ENCODE measurements at places on chromosomes 1 and 21.

- DNase-seq, result no peak
These were observed 59.5 kb downstream of the KLHDC7A start for GRCh38 chr1:18540136-18540765.

DNA sequence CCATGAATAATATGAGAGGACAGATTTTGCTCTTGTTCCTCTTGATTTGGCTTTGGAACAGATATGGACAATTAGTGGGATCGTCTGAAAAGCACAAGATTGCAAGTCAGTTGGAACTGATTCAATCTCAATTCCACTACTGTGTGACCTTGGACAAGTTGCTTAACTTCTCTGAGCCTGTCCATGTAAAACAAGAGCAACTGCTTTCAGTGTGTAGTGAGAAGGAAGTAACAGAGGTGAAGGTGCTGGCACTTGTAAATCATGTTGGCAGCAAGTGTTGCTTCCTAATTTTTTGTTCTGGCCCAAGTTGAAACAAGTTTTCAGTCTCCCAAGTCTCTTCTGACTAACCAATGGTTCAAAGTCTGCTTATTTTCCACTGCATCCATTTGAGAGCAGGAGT is 15.3 kb downstream of the INKA2 start:
- DNase-seq, result no peak

GRCh38 chr1:181397845-181398244 is 85.5 kb upstream of the CACNA1E start:
- no peak for DNase-seq

DNA sequence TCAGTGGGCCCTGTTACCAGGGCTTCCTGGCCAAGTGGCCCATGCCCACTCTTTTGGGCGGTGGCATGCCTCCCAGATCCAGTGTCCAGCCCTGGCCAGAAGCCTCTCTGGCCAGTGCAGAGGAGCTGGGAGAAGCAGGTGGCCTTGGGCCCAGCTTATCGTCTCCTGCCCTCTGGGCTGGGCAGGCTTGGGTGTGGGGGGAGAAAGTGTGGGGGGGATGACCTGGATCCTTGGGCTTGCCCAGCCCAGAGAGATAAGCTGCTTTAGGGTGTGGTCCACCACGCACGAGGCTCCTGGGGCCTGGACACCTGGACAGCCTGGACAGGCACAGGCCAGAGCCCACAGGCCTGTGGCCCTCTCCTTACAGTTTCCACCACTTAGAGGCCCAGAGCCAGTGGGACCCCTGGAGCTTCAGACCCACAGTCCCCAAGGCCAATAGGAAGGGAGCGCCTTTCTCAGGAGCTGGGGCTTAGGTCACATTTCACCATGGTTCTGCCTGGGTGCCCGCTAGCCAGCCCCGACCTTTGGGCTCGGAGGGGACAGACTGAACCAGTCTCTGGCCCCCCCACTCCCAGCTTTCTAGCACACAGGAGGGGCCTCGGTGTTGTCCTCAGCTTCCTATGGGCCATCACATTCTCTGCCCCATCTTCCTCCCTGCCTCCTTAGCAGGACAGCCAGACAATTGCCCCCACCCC is 1.8 kb downstream of the ESPN start:
- no peak for DNase-seq

GRCh38 chr1:48371598-48371997 is 100.4 kb downstream of the SPATA6 start:
- DNase-seq, result no peak

GRCh38 chr1:197402189-197402588 is 134.1 kb downstream of the CRB1 start:
- DNase-seq, result no peak

GRCh38 chr1:6401673-6402072 is 8.1 kb upstream of the ACOT7 start:
- DNase-seq, result no peak

GRCh38 chr1:96804648-96805047 is 83.1 kb downstream of the PTBP2 start:
- DNase-seq, result no peak
